ENCODE measurements at places on chromosomes 6 and 20.

DNA sequence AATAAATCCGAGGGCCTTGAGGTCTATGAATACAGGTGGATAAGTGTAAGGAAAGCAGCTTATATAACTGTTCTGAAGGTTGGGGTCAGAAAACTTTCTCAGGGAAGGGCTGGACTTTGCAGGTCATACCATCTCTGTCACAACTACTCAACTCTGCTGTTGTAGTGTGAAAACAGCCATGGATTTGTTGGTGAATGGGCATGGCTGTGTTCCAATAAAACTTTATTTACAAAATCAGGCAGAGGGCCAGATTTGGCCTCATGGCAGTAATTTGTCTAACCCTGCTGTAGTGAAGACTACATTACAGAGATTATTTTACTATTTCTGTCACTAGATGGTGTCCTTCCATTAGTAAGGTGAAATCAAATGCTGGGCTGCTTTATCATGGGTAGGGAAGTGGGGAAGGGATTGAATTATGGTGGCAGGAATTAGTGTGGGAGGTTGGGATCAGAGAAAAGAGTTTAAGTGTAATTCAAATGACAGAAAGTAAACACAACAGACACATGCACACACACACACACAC, 409.6 kb upstream of the CHD6 start:
- no peak for DNase-seq

DNA sequence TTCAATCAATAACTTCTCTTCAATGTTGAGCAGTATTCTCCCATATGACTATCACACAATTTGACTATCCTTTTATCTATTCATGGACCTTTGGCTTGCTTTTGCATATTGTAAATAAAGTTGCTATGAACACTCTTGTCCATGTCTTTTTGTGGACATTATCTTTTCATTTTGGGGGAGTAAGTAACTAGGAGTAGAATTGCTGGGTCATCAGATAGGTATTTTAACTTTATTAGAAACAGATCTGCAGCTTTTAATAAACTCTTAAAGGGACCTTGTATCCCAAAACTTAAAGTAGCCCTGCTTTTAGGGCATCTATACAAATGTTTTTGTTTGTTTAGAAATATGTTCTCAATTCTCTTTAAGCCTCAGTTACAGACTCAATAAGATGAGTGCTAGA, 614.2 kb upstream of the CITED2 start:
- DNase-seq, result no peak

- DNase-seq, result no peak
Observed at GRCh38 chr6:38198219-38198618, 378.7 kb downstream of the ZFAND3 start.

- no peak for DNase-seq
Observed at GRCh38 chr6:159934181-159934580, 34.7 kb upstream of the IGF2R start.

DNA sequence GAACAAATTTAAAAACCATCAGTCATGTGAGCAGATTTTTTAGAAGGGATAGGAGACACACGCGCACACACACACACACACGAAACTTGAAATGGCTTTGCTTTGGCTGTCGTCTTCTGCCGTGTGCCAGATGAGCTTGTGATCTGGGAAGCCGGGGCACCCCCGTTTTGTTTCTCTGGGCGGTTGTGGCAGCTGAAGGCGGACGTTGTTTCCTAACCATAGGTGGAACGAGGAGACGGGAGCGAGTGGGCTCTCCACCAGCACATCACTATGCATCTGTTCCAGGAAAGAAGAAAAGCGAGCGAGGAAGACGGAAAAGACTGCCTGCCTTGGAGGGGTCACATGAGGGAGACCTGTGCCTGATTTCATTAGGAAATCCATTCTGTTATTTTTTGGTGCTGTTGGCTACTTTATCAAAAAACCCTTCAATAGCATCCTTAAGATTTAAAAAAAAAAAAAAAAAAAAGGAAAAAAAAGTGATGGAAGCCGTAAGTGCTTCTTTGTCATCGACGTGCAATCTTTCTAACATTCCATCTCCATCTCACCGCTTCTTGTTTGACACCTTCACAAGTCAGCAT, 142.1 kb downstream of the DTNBP1 start:
- no peak for DNase-seq

- no peak for DNase-seq
Observed at GRCh38 chr6:15329197-15329671, 83.4 kb downstream of the JARID2 start.

DNA sequence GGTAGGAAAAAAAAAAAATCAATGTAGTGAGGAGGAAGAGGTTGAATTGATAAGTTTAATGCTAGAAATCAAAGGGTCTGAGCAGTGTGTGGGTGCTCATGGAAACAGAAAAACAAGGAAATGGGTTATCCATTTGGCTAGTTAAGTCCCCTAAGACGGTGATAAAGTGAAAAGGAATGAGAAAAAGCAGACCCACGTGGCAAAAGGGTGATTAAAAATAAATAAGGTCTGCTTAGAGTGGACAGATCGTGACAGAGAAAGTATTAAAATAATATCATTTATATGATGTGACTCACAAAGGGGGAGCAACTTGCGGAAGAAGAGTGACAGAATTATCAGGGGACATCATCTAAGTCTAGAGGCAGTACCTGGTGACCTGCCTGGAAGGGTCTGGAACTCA, 251.7 kb upstream of the THEMIS start:
- no peak for DNase-seq

DNA sequence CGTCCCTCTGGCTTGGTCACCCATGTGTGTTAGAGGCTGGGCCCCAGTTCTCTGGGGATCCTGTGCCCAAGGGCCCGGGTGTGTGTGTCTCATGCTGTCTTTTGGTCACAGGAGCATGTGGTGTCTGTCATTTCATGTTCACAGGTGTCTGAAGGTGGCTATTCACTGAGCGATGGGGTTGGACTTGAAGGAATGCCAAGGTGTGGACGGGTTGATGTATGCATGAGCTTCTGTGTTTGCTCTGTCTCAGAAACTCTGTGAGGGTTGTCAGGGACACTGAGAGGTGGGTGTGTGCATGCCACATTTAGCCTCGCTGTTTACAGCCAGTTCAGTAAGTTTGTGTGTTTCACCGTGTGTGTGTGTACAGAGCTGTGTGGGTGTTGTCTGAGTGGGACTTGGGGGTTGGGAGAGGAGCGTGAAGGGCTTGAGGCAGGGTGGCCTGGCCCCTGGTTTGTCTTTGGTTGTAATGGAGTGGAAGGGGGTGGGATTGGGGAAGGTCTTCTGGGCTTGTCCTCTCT, 1.2 kb downstream of the DDR1 start:
- DNase-seq, result no peak

DNA sequence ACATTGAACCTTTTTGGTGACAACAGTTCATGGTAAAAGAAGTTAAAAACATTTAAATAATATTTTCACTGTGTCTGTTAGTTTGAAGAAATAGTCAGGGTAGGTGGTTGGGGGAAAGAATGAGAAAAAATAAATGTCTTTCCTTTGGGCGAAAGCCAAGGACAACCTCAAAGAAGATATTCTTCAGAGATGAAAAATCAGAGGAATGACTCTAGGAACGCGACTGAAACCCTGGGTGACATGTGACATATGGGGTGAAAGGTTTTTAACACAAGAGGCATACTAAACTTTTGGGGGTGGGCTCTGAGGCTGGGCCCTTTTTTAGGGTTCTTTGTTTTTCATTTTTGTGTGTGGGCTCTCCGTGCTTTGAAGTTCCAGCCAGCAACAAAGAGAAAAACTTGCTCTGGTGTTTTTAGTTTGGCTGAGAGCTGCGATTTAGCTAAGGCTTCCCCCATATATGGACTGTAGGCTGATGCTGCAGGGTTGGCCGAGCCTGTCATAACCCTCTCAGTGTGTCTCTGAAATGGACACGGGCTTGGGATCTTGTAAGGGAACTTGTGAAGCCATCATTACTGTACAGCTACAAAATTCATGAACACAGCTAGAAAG, 610.1 kb upstream of the ARID1B start:
- DNase-seq, result no peak

DNA sequence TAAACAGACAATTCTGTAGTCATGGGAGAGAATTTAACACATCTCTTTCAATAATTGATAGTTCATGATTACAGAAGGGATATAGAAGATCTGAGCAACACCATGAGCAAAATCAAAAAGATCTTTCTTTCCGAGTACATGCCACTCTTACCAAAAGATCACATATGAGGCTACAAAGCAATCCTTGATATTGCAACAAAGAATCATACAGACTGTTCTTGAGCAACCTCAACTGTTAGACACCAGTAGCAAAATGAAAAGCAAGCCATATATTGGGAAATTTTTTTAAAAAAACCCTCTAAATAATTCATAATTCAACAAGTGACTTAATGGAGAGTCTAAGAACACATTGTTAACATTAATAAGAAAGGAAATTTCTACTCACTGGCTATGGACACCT, 3.6 kb upstream of the CD83 start:
- DNase-seq, result peak; percentile 57

- peak; percentile 32 for DNase-seq
Observed at GRCh38 chr20:46999801-47000465, 105.3 kb downstream of the EYA2 start.

- no peak for DNase-seq
Observed at GRCh38 chr20:15220778-15221565, 883.6 kb upstream of the FLRT3 start.

GRCh38 chr6:161748535-161749416, 474.9 kb upstream of the AGPAT4 start:
- DNase-seq, result peak; percentile 22

- DNase-seq, result no peak
Observed at GRCh38 chr20:62892348-62893304, 31.0 kb upstream of the TCFL5 start.

DNA sequence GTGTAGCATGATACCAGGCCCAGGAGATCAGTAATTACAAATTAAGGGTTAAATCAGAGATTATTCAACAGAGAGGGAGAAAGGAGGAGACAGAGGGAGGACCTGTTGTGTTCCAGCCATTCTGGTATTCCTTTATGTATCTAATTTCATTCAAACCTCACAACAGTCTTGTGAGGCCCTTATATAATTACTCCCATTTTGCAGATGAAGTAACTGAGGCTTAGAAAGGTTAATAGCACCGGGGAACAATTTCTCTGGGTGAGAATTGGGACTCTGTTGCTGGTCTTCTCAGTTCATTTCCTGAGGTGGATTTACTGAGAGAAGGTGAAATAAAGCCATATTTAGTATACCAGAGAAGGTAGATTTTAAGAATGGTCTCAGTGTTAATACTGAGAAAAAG, 66.6 kb downstream of the C6orf52 start:
- no peak for DNase-seq

DNA sequence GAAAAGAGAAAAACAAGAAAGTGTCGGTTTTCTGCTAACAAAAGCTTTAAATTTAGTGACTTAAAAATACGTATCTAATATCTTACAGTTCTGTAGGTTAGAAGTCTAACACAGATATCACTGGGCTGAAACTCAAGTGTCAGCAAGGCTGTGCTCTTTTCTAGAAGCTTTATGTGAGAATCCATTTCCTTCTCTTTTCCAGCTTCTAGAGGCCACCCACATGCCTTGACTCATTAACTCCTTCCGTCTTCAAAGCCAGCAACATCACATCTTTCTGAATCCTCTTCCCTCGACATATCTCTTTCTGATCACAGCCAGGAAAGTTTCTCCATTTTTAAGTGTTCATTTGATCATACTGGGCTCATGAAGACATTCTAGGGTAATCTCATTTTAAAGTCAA, 262.0 kb downstream of the MAFB start:
- peak; percentile 79 for DNase-seq

GRCh38 chr6:98942263-98942803, 5.4 kb downstream of the FBXL4 start:
- no peak for DNase-seq

- peak; percentile 37 for DNase-seq
Observed at GRCh38 chr20:20582734-20583133, 129.7 kb downstream of the RALGAPA2 start.

GRCh38 chr6:56416247-56416646, 168.9 kb upstream of the COL21A1 start:
- DNase-seq, result no peak

DNA sequence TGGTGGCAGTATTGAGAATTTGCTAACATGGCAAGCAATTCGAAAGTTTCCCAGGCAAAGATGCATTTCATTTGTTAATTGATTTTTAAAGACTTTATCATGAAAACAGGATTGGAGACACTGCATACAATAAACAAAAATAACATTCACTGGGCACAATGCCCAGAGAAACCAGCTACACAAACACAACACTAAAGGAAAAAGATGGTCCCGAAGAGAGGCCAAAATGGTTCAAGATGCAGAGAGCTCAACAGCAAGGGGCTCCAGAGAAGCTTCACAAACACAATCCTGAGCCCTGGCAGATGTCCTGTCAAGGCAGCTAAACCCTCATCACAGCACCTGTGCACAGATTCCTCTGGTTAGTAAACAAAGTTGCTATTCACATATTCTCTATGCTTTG, 79.3 kb downstream of the INSM1 start:
- DNase-seq, result no peak

GRCh38 chr6:167932468-167933276, 64.8 kb upstream of the KIF25 start:
- DNase-seq, result no peak

- DNase-seq, result no peak
Observed at GRCh38 chr20:20214757-20215275, 153.1 kb upstream of the INSM1 start.

GRCh38 chr20:11986954-11987353, 69.3 kb downstream of the BTBD3 start:
- DNase-seq, result no peak

- DNase-seq, result peak; percentile 71
Observed at GRCh38 chr6:53483423-53484353, 61.2 kb downstream of the GCLC start.

- no peak for DNase-seq
Observed at GRCh38 chr6:3351829-3352524, 93.2 kb downstream of the PSMG4 start.

- no peak for DNase-seq
Observed at GRCh38 chr6:156555116-156555515, 222.1 kb upstream of the ARID1B start.

DNA sequence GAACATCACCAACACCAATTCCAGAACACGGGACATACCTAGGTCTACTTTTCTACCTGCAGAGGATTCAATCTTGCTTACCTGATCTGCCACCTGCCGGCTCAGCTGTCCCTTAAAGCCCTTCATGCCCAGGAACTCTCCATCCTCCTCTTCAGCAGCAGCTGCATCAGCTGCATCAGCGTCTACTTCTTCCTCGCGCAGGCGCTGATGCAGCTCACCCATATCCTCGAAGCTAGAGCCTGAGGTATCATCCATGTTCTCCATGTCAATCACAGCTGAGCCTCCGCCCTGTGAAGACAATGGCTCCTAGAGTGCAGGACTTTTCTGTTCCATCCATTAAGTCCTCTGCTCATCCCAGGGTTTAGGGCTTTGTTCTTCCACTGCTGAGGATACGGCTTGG, 918 bp downstream of the YIPF3 start:
- DNase-seq, result no peak

DNA sequence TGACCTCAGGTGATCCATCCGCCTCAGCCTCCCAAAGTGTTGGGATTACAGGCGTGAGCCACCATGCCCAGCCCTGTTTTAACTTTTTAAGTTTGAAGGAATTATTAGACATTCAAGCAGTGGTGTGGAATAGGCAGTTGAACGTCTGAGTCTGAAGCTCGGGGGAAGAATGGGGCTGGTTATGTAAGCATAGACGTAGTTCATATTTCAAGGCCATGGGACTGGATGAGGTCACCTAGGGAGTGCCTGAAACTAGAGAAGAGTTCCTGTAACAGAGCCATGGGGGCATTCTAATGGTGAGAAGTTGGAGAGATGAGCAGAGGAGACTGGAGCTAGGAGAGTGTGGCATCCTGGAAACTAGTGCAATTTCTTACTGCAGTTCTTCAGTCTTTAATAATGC, 6.4 kb downstream of the CDKAL1 start:
- peak; percentile 85 for DNase-seq

- DNase-seq, result no peak
Observed at GRCh38 chr6:124389127-124389526, 573.1 kb upstream of the RNF217 start.

Measured in inflammatory macrophage (primary cell).